ENCODE measurements at places on chromosomes 12 and 14.
A peak's percentile ranks its signal among the peaks of the same experiment; 100 is the strongest.

GRCh38 chr12:7460375-7461259 lies 16.7 kb upstream of the CD163L1 start:
- peak; percentile 33 for DNase-seq

GRCh38 chr14:61418746-61419145 lies 97.4 kb downstream of the PRKCH start:
- DNase-seq, result no peak

- DNase-seq, result no peak
Measured at GRCh38 chr12:39875721-39876120, 230.2 kb downstream of the SLC2A13 start.

- peak; percentile 48 for DNase-seq
Measured at GRCh38 chr12:46214668-46215436, 54.0 kb downstream of the SLC38A1 start.

DNA sequence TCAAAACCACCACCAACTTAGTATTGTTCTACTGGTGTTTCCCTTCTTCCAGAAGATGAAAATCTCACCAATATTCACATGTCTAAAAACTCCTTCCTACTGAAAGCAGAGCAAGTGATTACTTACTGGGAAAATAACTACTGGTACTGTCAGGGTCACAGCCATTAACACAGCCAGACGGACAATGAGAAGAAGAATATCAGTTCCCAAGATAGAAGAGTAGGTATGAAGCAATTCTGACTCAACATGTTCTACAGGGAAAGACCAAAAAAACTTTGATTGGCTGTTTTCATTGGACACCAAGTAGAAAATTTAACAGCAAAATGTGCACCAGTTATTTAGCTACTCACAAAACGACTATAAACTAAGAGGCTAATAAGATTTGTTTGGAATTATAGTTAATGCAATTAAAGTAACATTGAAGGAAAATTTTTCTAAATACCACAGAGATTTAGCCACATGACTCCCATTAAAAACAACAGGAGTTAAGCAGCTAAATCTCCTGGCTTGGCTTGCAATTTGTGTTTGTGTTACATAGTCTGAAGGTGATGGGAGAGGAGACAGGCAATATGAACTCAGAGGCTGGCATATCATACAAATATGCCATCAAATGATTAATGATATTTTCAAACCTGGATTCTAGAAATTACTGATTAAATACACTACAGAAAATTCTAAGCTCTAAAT lies 9.5 kb downstream of the SLC38A2 start:
- DNase-seq, result no peak

- DNase-seq, result no peak
Measured at GRCh38 chr12:47317175-47317915, 237.6 kb upstream of the AMIGO2 start.

- DNase-seq, result no peak
Measured at GRCh38 chr14:30885840-30886740, 11.7 kb downstream of the COCH start.

DNA sequence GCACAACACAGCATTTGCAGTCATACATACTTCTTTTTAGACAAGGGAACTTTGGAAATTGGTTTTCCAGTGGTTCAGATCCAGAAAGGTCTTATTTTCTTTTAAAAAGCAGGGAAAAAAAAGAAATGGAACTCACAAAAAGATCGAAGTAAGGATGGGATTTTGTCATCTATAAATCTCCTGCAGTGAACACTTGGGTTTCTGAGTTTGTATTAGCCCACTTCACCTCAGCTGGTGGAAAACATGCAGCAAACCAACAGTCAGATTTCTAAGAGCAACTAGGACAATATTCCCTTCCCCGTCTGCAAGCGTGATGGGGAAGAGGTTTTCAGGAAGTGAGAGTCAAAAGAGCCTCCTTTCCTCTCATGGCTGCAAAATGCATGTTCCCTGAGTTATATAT lies 4.6 kb downstream of the MYF5 start:
- no peak for DNase-seq

- DNase-seq, result no peak
Measured at GRCh38 chr14:72549026-72549425, 344.9 kb downstream of the DPF3 start.

- no peak for DNase-seq
Measured at GRCh38 chr14:65019944-65020566, 33.4 kb downstream of the FNTB start.

DNA sequence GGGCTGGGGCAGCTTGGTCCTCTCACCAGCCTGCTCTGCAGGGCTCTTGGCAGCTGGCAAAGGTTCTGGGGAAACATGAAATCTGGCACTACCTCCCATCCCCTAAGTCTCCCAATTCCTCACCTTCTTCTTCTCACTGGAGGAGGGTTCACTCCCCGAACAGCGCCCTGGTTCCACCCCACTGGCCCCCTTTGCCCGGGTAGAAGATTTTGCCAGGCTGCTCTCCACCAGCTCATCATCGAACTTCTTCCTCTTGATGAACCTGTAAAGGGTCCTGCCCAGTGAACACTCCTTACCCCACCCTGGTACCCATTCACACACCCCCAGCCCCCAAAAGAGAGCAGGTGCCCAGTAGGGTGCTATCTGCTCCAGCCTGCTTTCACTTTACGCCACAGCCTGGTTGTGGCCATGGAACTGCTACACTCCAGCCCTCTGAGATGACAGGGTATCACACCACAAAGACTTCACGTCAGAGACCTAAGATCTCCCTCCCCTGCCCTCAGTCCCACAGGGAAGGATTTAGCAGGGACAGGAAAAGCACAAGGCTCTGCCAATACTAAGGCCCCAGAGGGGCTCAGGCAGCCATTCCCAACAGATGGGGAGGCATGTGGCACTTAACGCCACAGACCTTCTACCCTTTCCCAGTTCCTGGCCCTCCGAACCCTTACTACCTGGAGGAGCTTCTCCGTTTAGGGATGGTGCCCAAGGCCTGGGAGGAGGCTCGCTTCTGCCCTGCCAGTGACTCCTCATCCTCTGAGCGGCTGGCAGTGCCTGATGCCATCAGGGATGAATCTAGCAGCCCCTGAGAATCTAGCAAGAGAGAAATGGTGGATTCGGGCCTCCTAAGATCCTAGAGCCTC lies 2.3 kb downstream of the MCRS1 start:
- no peak for DNase-seq

DNA sequence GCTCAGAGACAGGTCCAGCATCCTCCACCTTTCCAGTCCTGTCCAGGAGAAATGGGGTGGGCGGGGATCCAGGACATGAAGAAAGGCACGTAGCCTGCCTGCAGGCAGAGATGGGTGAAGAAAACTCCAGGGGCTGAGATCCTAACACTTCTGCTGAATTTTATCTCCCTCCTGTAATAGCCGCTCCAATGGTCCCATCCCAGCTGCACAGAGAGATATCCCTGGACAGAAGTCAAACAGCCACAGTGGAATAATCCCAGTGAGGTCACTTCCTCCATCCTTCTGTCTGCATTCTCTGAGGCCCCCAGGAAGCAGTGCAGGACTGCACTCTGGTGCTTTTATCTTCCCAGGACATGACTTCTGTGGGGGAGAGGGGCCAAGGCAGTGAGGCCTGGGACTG lies 26.3 kb downstream of the KRT18 start:
- no peak for DNase-seq

DNA sequence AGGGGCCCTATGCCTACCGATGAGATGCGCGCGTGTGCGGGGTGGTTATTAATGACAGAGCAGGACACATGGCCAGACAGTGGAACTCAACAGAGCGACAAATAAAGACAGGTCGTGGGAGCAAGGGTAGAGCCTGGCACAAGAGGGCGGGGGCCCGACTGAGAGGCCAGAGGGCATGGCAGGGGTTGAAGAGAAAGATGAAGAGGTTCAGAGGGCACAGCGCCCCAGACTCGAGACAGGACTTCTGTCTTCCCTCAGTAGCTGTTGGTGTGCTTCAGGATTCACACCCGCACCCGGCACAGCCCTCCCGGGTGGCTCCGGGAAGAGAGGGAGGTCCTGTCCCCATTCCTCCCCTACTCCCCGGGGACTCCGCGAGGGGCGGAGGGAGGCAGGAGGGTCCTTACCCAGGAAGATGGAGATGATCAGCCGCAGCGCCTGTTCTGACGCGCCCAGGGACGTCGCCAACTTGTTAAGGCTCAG lies 366 bp downstream of the LPCAT3 start:
- no peak for DNase-seq

DNA sequence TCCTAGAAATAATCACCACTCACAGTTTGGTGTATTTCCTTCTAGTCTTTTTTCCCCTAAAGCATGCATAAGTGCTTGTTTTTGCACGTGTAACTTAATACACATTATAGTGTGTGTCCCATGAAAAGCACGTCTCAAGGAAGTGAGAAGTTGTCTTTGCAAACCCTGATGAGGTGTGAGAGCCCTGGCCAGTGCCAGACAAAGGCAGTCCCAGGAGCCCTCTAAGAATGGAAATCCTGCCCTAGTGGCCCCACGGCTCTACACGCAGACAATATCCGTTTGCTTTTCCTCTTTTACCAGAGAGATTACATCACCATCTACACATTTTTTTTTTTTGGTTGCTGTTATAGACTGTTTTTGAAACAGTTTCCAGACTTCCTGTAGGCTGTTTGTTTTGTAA lies 85.5 kb upstream of the FZD10 start:
- no peak for DNase-seq

GRCh38 chr12:100273782-100274181 lies 6.8 kb downstream of the SCYL2 start:
- no peak for DNase-seq

- DNase-seq, result no peak
Measured at GRCh38 chr12:103580026-103580425, 7.0 kb upstream of the STAB2 start.

- DNase-seq, result no peak
Measured at GRCh38 chr14:100443603-100444002, 120.5 kb downstream of the SLC25A47 start.

GRCh38 chr12:104740668-104741067 lies 217.4 kb downstream of the SLC41A2 start:
- no peak for DNase-seq

GRCh38 chr14:55267820-55268219 lies 3.4 kb upstream of the FBXO34 start:
- no peak for DNase-seq

- no peak for DNase-seq
Measured at GRCh38 chr12:120538281-120539156, 4.4 kb downstream of the RNF10 start.

DNA sequence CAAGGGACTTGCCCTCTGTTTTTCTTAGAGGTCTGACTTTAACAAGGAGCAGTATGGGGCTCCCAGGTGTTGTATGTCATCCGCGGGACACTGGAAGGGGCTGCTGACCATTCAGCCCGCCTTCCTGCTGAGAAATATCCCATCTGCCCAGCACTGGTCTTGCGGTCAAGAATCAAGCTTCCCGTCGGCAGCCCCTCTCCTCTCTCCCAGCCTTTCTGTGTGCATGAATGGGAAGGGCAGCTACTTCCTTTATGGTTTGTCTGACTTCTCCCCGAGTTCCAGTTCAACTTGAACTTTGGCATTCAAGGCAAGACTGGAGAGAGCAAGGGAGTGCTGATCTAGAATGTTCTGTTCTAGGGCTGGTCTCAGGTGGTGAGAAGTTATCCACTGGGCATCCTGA lies 51.5 kb downstream of the PSMA6 start:
- DNase-seq, result no peak

- DNase-seq, result no peak
Measured at GRCh38 chr12:112488257-112488876, 69.6 kb downstream of the PTPN11 start.

- DNase-seq, result no peak
Measured at GRCh38 chr14:55240526-55241178, 30.6 kb upstream of the FBXO34 start.

DNA sequence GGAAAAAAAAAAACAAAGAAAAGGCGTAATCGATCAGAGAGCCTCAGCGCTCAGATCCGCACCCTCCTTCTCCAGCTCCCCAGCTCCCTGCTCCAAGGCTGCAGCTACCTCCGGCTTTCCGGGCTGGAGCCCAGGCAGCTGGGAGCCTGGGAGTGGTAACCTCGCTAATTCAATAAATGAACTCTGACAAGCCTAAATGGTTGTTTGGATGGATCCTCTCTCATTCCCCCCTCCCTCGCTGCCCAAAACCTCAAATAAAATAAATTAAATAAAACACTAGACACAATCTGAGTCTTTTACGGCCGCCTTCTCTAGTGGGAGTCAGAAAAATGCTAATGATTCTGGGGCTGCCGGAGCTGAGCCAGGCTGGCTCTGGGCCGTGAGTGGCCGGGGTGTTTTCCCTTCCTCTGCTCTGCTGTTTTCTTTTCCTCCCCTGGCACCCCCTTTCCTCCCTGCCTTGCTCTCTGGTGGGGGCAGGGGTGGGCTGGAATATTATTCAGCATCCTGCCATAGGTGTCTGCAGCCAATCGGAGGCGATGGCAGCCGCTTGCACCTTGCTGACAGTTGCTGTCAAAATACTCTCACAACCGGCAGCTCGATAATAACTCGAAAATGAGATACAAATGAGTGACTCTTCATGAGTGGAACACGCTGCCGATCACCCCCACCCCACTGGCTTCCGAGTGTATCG lies 76.1 kb downstream of the RBM19 start:
- DNase-seq, result no peak

DNA sequence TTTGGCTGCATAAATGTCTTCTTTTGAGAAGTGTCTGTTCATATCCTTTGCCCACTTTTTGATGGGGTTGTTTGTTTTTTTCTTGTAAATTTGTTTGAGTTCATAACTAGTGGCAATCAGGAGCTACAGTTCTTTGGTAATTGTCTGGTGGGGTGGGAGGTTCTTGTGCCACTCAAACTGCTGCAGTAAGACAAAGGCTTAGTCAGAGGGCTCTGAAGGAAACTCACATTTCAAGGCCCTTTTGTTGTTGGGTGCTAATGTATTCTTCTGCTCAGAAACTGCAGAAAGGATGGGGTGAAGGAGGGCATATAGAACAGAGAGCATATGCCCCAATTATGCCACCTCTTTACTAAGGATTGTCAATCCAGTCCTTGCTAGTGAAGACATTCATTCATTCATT lies 21.9 kb downstream of the MYRFL start:
- no peak for DNase-seq

- DNase-seq, result no peak
Measured at GRCh38 chr12:110533607-110534006, 31.5 kb downstream of the RAD9B start.

DNA sequence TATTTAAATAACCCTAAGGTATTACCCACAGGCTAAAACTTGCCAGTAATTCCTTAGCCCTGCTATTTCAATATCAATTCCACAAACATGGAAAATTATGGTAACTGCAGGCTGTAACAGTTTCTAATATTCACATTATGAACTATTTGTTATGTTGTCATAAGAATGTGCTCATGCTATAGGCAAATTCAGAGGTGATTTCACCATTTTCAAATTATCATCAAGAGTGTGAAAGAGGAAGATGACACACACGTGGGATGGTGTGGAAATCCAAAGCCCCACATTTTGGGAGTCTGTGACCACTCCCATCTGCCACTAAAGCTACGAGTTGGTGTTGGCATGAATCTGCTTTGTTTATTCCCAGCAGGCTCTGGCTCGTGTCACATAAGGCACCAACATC lies 5.9 kb upstream of the MYO1A start:
- DNase-seq, result no peak

- DNase-seq, result no peak
Measured at GRCh38 chr14:79658769-79659168, 552.5 kb downstream of the DIO2 start.

- no peak for DNase-seq
Measured at GRCh38 chr14:65028937-65029336, 42.2 kb downstream of the FNTB start.

Data from stimulated activated CD4-positive, alpha-beta T cell treated with anti-CD3 and anti-CD28 coated beads, Interleukin-12 subunit alpha, Interleukin-12 subunit beta, amount 100 ng/mL, for 4 hours (primary cell).